ENCODE measurements at places on chromosomes 11 and 22. TPM values are rescaled to one million over a fixed set of nuclear protein-coding genes. Genes with fewer than 3 reads are reported as not detected.

DNA sequence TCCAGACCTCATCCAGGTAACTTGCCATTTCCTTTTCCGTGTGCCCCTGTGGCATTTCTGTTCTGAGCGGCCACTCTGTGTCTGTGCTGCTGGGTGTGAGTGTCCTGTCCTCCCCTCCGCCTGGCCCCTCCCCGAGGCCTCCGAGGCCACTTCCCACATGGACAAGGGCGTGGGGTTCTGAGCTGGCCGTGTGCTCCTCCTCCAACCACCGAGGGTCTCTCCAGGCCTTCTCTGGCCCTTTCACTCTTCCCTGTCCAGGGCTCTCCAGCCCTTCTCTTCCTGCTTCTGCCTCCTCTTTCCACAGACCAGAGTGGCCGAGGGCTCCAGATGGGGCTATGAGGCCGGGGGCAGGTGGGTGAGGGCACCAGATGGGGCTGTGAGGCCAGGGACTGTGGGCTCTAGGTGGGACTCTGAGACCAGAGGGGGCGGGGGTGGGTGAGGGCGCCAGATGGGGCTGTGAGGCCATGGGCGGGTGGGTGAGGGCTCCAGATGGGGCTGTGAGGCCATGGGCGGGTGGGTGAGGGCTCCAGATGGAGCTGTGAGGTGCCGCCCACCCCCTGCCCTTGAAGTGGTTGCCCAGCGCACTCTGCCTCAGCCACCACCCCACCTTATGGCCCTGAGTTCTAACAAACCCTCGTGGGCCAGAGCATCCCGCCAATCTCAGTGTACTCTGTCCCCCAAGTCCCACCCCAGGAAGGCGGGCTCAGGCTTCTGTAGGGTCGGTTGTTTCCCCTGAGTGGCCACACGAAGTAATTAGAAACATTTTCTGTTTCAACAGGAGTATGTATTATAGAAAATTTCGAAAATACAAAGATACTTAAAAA is 24.1 kb downstream of the PTDSS2 start:
- H3K27ac ChIP-seq: no peak overlapping the region
- H3K27me3 ChIP-seq: no peaks in the 10 kb centered on the region
- H3K4me3 ChIP-seq: no peak overlapping the region
- no peaks in the 10 kb centered on the region for H3K36me3 ChIP-seq
- H3K4me1 ChIP-seq: peaks cover 13% of the 10 kb centered on the region

DNA sequence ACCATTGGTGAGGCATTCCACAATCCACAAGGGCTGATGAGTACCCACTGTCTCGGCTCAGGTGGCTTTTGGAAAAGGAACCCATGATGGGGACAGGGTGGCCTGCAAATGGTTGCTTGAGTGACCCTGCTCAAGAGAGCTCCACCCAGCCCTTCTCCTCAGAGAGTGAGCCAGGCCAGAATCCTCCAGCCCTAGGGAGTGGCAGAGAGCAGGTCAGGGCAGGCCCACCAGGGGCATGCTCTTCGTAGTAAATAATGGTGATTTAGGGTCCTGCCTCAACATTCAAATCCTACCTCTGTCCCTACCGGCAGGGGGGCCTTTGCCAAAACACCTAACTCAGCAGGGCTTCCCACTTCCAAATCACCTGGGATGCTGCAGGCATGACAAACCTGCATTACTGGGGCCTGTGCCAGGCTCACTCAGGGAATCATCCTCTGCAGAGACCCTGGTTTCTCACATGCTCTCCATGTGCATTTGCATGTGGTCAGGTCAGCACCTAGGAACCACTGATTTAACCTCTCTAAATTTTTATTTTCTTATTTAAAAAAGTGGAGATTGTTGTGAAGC is 17.3 kb upstream of the TP53I11 start:
- H3K27ac ChIP-seq: no peak overlapping the region
- no peaks in the 10 kb centered on the region for H3K36me3 ChIP-seq
- no peak for DNase-seq
- no peaks in the 10 kb centered on the region for H3K4me1 ChIP-seq

- no peaks in the 10 kb centered on the region for H3K27me3 ChIP-seq
- H3K27ac ChIP-seq: peak overlapping the region; percentile 97
Measured at GRCh38 chr22:37018815-37019308, 385 bp downstream of the TST start.

- H3K4me1 ChIP-seq: peaks cover 4% of the 10 kb centered on the region
- no peak overlapping the region for H3K4me3 ChIP-seq
- H3K27ac ChIP-seq: no peak overlapping the region
- H3K36me3 ChIP-seq: no peaks in the 10 kb centered on the region
- peak; percentile 11 for DNase-seq
- H3K27me3 ChIP-seq: no peaks in the 10 kb centered on the region
Measured at GRCh38 chr11:119483341-119483880, 60.4 kb upstream of the THY1 start.

GRCh38 chr11:61684870-61685616 is 4.9 kb downstream of the DAGLA start:
- no peak for DNase-seq
- H3K27me3 ChIP-seq: no peaks in the 10 kb centered on the region
- H3K27ac ChIP-seq: no peak overlapping the region
- H3K36me3 ChIP-seq: no peaks in the 10 kb centered on the region
- no peak overlapping the region for H3K4me3 ChIP-seq
- H3K4me1 ChIP-seq: peaks cover 80% of the 10 kb centered on the region

SMIM35 gene
- not detected for total RNA-seq

CNGA4 gene
- not detected for total RNA-seq

MS4A15 gene
- total RNA-seq: not detected

MS4A4E gene
- 0.80 TPM for total RNA-seq

KRTAP5-1 gene
- not detected for total RNA-seq

ZC3H7B gene
- total RNA-seq: 39.2 TPM

All from heart left ventricle (tissue), 16 donors.